ENCODE measurements at places on chromosomes 1 and 21.
A peak's percentile ranks its signal among the peaks of the same experiment; 100 is the strongest.

GRCh38 chr1:97632776-97633175 lies 288.1 kb downstream of the DPYD start:
- no peak for DNase-seq

DNA sequence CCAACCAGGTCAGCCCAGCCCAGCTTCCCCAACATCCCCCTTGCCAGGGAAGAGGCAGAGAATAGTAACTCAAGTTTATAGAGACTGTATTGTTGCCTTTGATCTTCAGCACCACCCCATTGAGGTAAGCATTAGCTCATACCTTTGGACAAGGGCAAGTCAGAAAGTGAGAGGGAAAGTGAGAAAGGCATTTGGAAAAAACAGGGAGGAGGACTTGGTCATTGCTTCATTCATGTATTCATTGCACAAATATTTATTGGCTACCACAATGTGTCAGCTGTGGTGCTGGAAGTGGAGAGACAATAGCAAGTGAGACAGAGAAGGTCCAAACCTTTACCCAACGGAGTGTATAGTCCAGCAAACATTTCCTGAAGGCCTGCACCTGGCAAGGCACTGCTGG lies 561.2 kb downstream of the KIF26B start:
- DNase-seq = peak; percentile 87

DNA sequence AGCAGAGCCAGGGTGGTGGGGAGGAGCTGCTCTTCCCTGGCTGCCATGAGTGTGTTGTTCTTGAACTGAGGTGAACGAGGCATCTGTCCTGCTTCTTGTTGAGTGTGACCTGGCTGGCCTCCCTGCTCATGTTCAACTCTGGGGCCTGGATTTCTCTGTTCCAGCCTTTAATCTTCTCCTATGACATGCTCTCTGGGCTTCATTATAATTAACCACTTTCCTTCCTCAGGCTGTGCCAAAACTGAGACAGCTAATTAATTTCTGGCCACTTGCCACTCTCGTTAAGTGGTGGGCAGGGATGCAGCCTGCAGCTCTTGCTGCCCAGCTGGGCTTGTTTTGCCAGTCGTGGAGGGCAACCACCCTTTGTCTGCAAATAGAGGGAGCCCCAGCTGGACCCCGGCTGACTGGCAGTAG lies 23.3 kb downstream of the OPRD1 start:
- no peak for DNase-seq

DNA sequence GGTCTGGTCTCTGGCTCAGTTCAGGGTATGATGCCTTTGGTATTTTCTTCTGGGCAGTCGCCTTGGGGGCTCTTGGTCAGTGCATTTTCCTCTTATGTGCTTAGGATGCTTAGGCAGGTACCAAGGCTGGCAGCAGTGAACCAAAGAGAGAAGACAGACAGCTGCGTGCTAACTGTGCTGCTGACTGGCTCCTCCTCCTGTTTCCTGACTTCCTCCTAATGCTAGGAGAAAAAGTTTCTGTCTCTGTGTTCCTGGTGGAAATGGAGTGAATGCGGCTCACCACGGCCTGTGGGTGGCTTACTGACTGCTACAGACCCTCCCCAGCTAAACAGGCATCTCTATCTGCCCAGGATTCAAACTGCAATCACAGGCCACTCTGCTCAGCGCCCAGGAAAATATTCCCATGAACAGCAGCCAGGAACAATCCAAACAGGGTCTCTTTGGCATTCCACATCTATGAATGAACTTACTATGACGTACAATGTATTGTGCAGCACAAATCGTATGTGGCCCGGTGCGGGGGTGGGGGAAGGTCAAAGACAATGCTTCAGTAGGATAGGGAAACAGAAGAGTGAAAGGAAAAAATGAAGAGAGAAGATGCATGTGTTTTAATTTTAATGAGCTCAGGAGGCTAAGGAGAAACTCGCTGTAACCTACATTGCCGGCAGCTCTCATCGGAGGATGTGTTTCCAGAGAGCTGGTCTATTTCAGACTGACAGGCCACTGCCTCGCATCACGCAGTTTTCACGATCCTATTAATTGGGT lies 2.8 kb downstream of the ABCG1 start:
- no peak for DNase-seq

DNA sequence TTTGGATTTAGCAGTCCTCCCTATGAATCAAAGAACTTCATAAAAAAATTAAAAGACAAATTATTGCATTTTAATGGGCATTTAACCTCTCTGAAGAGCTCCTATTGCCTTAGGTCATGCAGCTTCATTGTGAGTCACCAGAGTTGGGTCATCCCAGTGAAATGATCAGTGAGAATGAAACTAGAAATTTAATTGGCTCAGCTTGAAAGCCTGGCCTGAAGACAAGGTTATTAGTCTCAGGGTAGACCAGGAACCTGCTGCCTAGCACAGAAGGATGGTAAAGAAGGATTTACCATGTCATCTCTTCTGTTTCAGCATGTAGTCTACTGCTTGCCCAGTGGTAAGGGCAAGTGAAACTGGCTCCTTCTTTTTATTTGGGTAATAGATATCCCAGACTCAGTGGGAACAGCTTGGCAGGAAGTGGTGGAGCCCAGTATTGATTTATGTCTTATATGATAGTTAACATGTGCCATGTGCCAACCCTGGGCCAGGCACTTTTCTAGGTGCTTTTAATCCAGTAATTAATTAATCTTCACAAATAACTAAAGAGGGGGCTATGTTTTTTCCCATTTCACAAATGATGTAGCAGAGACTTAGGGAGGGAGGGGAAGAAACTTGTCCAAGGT lies 23.6 kb downstream of the LAMC2 start:
- peak; percentile 89 for DNase-seq

Data from AG20443 (cell line).